Spinal cord (tissue), 10 donors: ENCODE measurements at places on chromosomes 12 and 14. TPM values are rescaled to one million over a fixed set of nuclear protein-coding genes. Genes with fewer than 3 reads are reported as not detected.

- H3K27me3 ChIP-seq = peaks cover 2% of the 10 kb centered on the region
- H3K27ac ChIP-seq = no peak overlapping the region
- no peaks in the 10 kb centered on the region for H3K36me3 ChIP-seq
- no peak overlapping the region for H3K4me3 ChIP-seq
Observed at GRCh38 chr12:113445544-113446171, 23.5 kb downstream of the SDSL start.

DNA sequence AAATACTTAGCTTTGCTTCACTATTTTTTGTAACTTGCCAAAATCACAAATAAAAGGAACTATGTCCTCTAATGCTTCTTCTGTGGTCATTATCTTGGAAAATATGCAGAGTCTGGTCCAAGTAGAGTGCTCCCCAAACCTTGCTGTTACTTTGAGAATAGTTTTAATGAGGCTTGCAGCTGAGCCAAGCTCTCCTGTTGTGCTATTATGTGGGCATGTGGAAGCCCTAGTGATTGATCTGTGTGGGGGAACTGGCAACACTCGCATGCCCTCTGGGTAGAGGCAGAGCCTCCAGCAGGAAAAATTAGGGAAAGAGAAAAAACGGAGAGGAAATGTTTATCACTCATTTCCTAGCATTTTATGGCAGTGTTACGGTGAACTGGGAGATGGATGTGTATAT, 473.1 kb downstream of the EGLN3 start:
- DNase-seq = peak; percentile 93
- no peaks in the 10 kb centered on the region for H3K36me3 ChIP-seq
- H3K27ac ChIP-seq = peak overlapping the region; percentile 58

DNA sequence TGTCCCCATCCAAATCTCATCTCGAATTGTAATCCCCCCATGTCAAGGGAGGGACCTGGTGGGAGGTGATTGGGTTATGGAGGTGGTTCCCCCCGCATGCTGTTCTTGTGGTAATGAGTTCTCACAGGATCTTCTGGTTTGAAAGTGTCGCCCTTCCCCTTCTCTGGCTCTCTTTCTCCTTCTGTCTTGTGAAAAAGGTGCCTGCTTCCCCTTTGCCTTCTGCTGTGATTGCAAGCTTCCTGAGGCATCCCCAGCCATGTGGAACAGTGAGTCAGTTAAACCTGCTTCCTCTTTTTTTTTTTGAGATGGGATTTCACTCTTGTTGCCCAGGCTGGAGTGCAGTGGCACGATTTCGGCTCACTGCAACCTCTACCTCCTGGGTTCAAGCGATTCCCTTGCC, 104.0 kb downstream of the CCDC91 start:
- no peak for DNase-seq
- no peak overlapping the region for H3K4me3 ChIP-seq
- H3K36me3 ChIP-seq = no peaks in the 10 kb centered on the region
- no peaks in the 10 kb centered on the region for H3K4me1 ChIP-seq
- no peaks in the 10 kb centered on the region for H3K27me3 ChIP-seq

DNA sequence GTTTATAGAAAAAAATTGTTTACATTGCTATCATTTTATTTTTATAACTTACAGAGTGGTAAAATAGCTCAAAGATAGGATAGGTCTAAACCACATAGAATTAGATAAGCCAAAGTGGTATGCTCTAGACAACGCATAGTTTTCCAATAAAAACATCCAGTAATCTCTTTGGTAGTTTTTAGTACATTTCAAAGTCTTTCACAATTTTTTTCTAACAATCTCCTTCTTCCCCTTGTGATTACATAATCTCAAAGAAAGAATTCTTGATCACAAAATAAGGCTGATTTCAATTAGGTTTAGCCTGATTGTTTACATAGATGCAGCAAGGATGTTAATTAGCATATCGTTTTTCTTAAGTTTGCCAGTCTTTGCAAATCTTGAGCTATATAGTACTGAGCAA, 460.0 kb downstream of the FUT8 start:
- no peaks in the 10 kb centered on the region for H3K4me1 ChIP-seq
- DNase-seq = no peak
- no peak overlapping the region for H3K27ac ChIP-seq
- H3K36me3 ChIP-seq = no peaks in the 10 kb centered on the region
- H3K27me3 ChIP-seq = no peaks in the 10 kb centered on the region

- H3K4me3 ChIP-seq = no peak overlapping the region
- peaks cover 2% of the 10 kb centered on the region for H3K4me1 ChIP-seq
- H3K27ac ChIP-seq = no peak overlapping the region
- H3K27me3 ChIP-seq = no peaks in the 10 kb centered on the region
Observed at GRCh38 chr12:116934908-116935705, 24.4 kb downstream of the FBXW8 start.

- H3K36me3 ChIP-seq = peaks cover 24% of the 10 kb centered on the region
- H3K27me3 ChIP-seq = peaks cover 72% of the 10 kb centered on the region
- H3K27ac ChIP-seq = no peak overlapping the region
- DNase-seq = no peak
Observed at GRCh38 chr14:102927878-102928411, 5.5 kb downstream of the AMN start.

- no peaks in the 10 kb centered on the region for H3K27me3 ChIP-seq
- no peaks in the 10 kb centered on the region for H3K36me3 ChIP-seq
- no peak for DNase-seq
- peaks cover 56% of the 10 kb centered on the region for H3K4me1 ChIP-seq
- H3K4me3 ChIP-seq = no peak overlapping the region
- no peak overlapping the region for H3K27ac ChIP-seq
Observed at GRCh38 chr14:76958980-76959710, 69.4 kb downstream of the IRF2BPL start.

GRCh38 chr14:92352158-92352985, 29.4 kb downstream of the SLC24A4 start:
- no peak overlapping the region for H3K27ac ChIP-seq
- no peaks in the 10 kb centered on the region for H3K36me3 ChIP-seq
- no peaks in the 10 kb centered on the region for H3K4me1 ChIP-seq

DNA sequence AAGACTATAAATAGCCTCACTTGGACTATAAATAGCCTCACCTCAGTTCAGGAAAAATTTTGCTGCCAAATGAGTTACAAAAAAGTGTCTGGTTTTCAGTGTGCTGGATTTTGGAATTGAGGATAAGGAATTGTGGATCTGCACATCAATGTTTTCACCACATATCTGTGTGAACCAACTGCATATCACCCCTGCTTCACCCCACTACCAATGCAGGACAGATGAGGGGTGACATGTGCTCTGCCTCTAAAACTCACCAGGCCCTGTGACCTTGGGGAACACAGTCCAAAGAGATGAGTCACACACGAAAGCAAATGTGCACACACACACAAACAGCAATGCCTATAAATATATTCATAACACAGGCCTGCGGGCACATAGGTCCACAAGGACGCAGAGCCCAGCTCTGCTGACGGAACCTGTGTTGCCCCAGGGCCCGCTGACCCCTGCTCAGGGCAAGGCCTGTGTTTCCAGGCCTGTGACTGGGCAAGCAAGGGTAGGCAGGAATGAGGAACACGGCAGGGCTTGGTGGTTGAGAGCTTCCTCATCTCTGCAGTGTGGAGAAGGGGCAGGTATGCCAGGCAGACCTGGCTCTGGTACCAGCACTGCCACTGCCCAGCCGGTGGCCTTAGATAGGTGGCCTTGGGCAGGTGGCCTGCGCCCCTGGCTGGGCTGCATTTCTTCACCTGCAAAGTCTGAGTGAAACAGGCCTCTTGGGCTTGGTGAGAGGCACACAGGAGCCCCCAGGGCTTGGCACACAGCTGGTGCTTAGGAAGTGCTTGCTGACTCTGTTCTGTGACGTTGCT, 82.4 kb downstream of the ARL6IP4 start:
- no peak overlapping the region for H3K27ac ChIP-seq
- peaks cover 49% of the 10 kb centered on the region for H3K4me1 ChIP-seq
- H3K4me3 ChIP-seq = no peak overlapping the region
- H3K27me3 ChIP-seq = no peaks in the 10 kb centered on the region
- no peak for DNase-seq

DNA sequence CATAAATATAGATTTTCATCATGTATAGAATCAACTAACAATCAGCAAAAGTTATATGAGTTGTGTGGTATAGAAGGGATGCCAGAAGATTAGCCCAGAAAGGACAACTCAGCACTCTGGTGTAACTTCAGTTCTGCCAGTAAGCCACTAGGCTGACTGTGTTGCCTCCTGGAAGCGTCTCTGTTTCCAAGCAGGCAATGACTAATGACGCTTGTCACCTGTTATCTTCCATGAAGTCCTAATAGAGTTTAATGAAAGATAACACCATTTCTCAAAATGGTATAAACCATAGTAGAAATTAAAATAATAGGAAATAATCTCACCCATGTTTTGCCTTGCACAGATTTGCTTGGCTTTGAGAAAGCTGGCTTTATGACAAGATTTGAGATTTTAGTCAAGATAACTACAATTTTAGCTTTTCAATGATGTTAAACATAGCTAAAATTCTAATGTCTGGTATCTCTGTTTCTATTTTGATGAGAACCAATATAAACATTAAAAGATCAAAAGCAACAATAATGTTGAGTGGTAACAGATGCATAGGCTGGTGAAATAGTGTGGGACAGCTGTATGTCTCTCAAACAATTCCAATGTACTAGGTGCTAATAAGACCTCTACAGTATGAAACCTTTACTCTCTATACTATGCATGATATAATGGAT, 9.0 kb upstream of the RNU6-7 start:
- no peaks in the 10 kb centered on the region for H3K36me3 ChIP-seq
- no peak for DNase-seq
- H3K27ac ChIP-seq = no peak overlapping the region
- H3K4me1 ChIP-seq = no peaks in the 10 kb centered on the region
- no peak overlapping the region for H3K4me3 ChIP-seq

DNA sequence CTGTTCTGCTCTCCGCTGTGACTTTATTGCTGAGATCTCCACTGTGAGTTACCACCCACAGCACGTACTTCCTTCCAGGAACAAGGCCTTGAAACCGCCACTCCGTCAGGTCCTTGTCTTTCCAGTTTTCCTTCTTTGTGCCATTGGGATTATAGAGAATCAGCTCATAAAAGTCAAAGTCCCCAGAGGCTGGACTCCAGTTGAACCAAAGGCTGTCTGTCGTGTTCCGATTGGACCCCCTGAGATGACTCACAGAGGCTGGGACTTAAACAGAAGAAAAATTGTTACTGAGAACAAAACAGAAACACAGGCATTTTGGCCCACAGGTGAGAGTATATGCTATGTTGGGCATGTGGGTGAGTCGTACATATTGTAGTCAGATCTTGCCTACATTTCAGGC, 76.6 kb downstream of the PTPRB start:
- H3K27ac ChIP-seq = no peak overlapping the region
- no peaks in the 10 kb centered on the region for H3K27me3 ChIP-seq
- H3K4me3 ChIP-seq = no peak overlapping the region
- no peaks in the 10 kb centered on the region for H3K36me3 ChIP-seq
- H3K4me1 ChIP-seq = peaks cover 3% of the 10 kb centered on the region

GRCh38 chr14:69287098-69288010, 27.4 kb downstream of the GALNT16 start:
- no peak overlapping the region for H3K4me3 ChIP-seq
- peaks cover 23% of the 10 kb centered on the region for H3K4me1 ChIP-seq
- H3K27ac ChIP-seq = peak overlapping the region; percentile 40
- peak; percentile 69 for DNase-seq
- H3K36me3 ChIP-seq = peaks cover 3% of the 10 kb centered on the region

- H3K4me1 ChIP-seq = no peaks in the 10 kb centered on the region
- no peaks in the 10 kb centered on the region for H3K27me3 ChIP-seq
- DNase-seq = no peak
- no peak overlapping the region for H3K27ac ChIP-seq
Observed at GRCh38 chr14:33045760-33046159, 107.1 kb downstream of the NPAS3 start.

- H3K36me3 ChIP-seq = peaks cover 31% of the 10 kb centered on the region
- peaks cover 17% of the 10 kb centered on the region for H3K4me1 ChIP-seq
- peak overlapping the region; percentile 78 for H3K4me3 ChIP-seq
- no peaks in the 10 kb centered on the region for H3K27me3 ChIP-seq
- DNase-seq = no peak
Observed at GRCh38 chr12:109098183-109098604, 797 bp downstream of the UNG start.

DNA sequence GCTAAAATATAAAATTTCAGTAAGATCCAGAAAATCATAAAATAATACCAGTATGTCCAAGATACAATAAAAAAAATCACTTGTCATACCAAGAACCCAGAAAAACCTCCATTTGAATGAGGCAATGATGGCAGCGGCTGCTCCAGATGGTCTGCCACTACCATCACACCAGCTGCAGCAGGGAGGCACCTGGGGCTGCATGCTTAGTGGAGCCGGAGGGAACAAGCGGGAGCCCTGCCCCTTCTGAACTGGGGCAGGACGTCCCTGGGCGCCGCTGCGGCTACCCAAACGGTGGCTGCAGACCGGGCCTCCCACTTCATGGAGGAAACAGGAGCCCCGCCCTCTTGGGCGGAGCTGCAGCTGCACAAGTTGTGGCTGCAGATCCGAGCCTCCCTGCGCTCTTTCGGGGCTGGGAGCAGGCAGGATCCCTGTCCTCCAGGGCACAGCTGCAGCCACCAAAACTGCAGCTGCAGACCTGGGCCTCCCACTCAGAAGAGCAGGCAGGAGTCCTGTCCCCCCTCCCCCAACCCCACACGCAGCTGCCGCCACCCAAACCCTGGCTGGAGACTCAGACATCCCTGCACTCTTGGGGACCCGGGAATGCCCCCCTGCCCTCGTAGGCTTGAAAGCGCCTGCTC, 36.1 kb upstream of the OR5AU1 start:
- no peak for DNase-seq
- H3K4me1 ChIP-seq = peaks cover 15% of the 10 kb centered on the region
- no peaks in the 10 kb centered on the region for H3K36me3 ChIP-seq
- no peak overlapping the region for H3K27ac ChIP-seq
- H3K27me3 ChIP-seq = no peaks in the 10 kb centered on the region

HNF1A gene
- polyA plus RNA-seq = not detected

KRT75 gene
- polyA plus RNA-seq = not detected

CMTM5 gene
- polyA plus RNA-seq = 71.8 TPM

AGAP2 gene
- 109 TPM for polyA plus RNA-seq

EML5 gene
- polyA plus RNA-seq = 5.2 TPM

SVOP gene
- 31.6 TPM for polyA plus RNA-seq

KLHL33 gene
- polyA plus RNA-seq = 0.72 TPM

DNAH10 gene
- polyA plus RNA-seq = 15.9 TPM

DENND5B gene
- polyA plus RNA-seq = 29.0 TPM

TTC9 gene
- polyA plus RNA-seq = 41.1 TPM

SLC5A8 gene
- 0.71 TPM for polyA plus RNA-seq

HCAR1 gene
- polyA plus RNA-seq = 0.84 TPM

LRIG3 gene
- 13.3 TPM for polyA plus RNA-seq

TSPAN19 gene
- 2.2 TPM for polyA plus RNA-seq
